ENCODE measurements at places on chromosomes 1 and 21.

DNA sequence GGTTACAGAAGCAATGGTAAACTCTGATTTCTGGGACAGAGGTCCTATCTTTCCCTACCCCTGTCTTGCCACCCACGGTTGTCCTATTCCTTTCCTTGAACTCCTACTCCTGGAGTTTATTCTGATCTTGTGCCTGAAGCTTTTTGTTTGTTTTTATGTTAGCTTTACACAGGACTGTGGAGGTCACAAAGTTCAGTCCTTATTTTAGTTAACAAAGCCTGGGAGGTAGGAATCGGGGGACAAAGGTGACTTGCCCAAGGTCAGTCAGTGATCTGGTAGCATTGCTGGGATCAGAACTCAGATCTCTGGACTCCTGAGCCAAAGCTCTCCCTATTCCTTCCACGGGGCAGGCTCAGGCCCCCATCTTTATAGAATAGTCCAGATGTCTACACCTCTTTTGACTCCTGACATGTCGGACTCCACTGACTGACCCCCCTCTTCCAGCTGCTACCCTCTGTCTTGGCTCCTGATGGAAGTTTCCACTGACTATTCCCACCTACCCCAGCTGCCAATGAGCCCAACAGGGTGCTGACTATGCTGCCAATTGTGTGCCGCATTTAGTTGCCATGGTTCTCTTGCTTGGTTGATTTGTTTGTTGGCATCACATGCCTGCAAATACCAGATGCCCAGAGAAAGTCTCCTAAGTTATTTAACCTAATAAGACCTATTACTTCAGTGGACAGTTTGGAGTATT, 9.9 kb downstream of the F5 start:
- DNase-seq: no peak

GRCh38 chr1:109894823-109895719, 15.6 kb upstream of the CSF1 start:
- no peak for DNase-seq

DNA sequence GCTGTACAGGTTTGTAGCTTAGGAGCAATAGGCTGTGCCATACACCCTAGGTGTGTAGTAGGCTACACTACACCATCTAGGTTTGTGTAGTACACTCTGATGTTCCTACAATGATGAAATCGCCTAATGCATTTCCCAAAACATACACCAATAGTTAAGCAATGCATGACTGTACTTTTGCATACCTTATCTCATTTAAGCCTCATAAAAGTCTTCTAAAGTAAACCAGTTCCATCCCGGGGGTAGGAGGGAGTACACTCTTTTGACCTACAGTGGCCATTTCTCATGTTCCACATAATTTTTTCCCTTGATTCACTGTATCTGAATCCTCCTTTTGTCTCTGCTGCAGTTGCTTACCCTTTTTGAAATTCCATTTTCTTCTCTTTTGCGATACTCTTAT, 12.2 kb downstream of the TRMT13 start:
- DNase-seq: no peak

GRCh38 chr1:94239796-94240195, 2.4 kb upstream of the ARHGAP29 start:
- no peak for DNase-seq

DNA sequence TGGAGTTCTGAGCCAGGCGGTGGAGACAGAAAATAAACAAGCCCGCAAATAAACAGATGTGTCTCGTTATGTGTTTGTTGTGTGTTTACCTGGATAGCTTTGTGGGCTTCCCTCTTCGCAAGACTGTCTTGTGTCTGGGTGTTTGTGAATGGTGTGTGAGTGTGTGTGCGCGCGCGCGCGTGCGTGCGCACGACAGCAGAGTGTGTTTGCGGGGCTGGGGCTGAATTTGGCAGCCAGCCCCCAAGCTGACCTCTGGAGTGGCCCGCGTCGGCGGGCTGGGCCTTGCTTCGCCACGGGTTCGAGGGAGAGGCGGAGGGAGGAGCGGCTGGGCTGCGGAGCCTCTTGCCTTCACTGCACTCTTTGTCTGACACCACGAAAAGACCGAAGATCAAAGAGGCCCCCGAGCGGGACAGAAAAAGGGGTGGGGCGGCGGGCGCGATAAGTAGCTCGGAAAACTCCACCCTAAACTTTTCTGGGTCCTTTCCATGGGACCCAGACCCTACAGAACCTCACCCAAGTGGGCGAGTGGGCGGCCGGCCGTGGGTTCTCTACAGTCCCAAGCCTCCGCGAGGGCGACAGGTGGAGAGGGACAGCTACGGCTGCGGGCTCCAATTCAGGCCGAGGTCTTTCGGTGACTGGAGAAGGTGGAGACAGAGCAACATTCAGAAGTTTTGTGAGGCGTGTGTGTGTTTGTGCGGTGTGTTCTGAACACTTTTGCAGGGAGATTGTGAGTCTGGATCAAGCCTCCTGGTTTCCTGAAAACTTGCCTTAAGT, 14.5 kb downstream of the PAX7 start:
- no peak for DNase-seq

DNA sequence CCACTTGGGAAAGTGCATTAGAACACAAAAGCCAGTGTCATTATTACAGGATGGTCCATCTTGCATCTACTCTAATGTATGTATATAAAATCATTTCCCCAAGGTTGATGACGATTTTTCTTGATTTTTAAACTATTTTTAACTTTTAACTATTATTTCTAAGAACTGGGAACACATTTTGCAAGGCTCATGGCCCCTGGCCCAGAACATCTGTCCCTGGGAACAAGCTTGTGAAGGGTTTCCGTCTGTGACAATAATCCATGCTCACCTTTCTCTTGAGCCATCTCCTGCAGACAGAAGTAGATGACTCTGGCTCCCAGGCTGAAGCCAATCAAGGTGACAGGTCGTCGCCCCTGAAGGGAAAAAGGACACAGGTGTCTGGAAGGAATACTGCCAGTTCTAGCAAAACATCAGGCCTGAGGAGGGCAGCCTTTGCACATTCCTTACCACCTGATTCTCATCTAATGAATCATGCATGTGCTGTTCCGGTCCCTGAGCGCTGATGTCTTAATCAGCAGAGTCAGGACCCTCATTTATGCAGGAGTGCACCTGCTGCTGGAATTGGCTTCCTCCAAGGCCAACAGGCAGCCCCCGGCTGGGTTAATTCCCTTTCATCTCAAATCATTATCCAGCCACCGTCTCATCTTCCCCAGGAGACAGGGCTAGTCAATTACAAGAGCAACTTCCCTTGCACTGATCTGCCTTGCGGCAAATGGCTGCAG, 62.5 kb downstream of the TMCO4 start:
- DNase-seq: no peak

DNA sequence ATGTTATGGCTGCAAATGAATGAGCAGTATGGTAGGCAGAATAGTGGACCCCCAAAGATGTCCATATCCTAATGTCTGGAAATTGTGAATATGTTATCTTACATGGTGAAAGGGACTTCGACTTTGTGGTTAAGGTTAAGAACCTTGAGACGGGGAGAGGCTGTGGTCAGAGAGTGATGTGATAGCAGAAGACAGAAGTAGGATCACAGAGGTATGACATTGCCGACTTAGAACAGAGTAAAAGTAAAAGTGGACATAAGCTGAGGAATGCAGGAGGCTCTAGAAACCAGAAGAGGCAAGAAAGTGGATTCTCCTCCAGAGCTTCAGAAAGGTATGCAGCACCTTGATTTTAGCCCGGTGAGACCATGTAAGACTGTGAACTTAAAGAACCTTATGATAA, 74.6 kb downstream of the CTH start:
- no peak for DNase-seq

- no peak for DNase-seq
Observed at GRCh38 chr21:45003331-45004058, 63.7 kb downstream of the SLX9 start.

DNA sequence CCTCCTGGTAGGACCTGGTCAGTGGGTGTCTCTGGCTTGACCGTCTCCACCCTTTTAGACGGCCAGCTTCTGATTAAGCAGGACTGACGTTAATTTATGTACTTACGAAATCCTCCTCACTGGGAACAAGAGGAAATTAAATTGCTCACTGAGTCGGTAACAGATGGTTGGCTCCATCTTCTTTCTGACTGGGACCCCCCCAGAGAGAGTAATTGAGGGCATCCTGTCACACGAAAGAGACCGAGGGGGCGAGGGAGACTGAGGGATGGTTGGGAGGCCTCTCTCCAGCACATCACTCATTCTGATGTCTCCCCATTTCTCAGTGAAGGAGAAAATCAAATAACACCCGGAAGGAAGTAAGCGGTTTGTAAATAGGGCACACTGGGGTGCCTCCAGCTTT, 104.8 kb downstream of the OMA1 start:
- DNase-seq: no peak

GRCh38 chr1:155847823-155848529, 9.0 kb downstream of the GON4L start:
- DNase-seq: no peak

GRCh38 chr1:30778154-30778978, 20.8 kb upstream of the LAPTM5 start:
- no peak for DNase-seq

DNA sequence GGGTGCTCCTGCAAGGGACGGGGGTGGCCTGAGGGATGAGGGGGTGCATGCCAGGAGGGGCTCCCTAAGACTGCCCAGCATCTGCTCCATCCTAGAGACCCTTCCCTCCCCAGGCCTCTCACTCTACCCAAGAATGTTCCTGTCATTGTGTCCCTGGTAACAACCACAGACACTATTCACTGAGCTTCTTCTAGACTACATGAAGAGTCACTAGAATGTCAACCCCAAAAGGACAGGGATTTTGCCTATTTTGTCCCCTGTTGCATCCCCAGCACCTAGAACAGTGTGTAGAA, 2.9 kb downstream of the TNFRSF25 start:
- no peak for DNase-seq

- no peak for DNase-seq
Observed at GRCh38 chr1:1004780-1005697, 5.1 kb upstream of the HES4 start.

GRCh38 chr1:22953740-22954141, 18.9 kb downstream of the LACTBL1 start:
- DNase-seq: no peak

- no peak for DNase-seq
Observed at GRCh38 chr1:246599315-246599714, 33.1 kb downstream of the CNST start.

- no peak for DNase-seq
Observed at GRCh38 chr1:48673332-48674105, 103.2 kb downstream of the BEND5 start.

DNA sequence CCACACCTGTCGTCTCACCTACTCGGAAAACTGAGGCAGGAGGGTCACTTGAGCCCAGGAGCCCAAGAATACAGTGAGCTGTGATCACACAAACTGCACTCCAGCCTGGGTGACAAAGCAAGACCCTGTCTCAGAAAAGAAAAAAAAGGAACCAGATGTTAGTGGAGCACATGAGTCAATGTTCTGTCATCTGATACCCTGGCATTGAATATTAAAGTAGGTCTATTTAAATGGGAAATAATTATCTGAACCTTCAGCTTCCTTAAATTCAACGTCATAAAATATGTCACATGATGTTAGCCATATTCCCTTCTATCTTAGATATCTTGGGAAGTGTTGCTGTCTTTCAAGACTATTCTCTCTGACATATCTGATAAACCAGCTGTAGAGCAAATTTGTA, 47.3 kb downstream of the NCAM2 start:
- no peak for DNase-seq

- no peak for DNase-seq
Observed at GRCh38 chr1:67748630-67749029, 63.6 kb downstream of the GADD45A start.

- no peak for DNase-seq
Observed at GRCh38 chr21:29691616-29692491, 247.9 kb downstream of the GRIK1 start.

GRCh38 chr1:193846411-193846810, 660.0 kb upstream of the B3GALT2 start:
- DNase-seq: no peak

GRCh38 chr1:115134850-115135480, 45.7 kb upstream of the TSPAN2 start:
- DNase-seq: no peak

GRCh38 chr1:111499026-111499785, 4.2 kb downstream of the ADORA3 start:
- no peak for DNase-seq

GRCh38 chr1:181383695-181384094, 99.6 kb upstream of the CACNA1E start:
- no peak for DNase-seq

- no peak for DNase-seq
Observed at GRCh38 chr1:168179438-168180147, 831 bp downstream of the TIPRL start.

GRCh38 chr1:73781251-73781650, 416.7 kb downstream of the LRRIQ3 start:
- DNase-seq: no peak

GRCh38 chr1:25904943-25905679, 1.1 kb downstream of the STMN1 start:
- peak; percentile 98 for DNase-seq

DNA sequence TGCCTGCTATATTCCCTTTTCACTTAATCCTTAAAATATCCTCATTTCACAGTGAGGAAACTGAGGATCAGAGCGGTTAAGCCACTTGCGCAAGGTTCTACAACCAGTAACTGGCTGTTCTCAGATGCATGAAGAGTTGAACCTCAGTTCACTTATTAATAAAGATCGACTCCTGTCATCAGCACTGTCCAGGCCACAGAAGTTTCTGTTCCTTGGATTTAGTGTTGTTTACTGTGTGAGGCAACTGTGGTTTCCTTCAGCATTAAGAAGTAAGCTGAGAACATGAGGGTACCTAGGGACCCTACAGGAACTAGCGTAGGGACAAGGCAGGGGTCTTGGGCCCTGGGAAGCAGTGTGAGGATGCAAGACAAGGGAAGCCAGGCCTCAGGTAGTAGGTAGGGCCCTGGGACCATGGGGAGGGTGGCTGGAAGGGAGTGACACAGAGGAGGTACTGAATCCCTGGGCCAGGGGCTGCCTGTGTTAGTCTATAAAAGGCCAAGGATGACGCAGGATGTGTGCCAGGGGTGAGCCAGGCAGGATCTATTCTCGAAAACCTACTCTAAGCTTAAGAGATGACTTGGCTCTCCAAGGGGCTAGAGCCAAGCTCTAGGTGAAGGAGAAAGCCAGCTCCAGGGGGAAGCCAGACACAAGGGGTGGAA, 181.2 kb upstream of the CSF3R start:
- DNase-seq: no peak

DNA sequence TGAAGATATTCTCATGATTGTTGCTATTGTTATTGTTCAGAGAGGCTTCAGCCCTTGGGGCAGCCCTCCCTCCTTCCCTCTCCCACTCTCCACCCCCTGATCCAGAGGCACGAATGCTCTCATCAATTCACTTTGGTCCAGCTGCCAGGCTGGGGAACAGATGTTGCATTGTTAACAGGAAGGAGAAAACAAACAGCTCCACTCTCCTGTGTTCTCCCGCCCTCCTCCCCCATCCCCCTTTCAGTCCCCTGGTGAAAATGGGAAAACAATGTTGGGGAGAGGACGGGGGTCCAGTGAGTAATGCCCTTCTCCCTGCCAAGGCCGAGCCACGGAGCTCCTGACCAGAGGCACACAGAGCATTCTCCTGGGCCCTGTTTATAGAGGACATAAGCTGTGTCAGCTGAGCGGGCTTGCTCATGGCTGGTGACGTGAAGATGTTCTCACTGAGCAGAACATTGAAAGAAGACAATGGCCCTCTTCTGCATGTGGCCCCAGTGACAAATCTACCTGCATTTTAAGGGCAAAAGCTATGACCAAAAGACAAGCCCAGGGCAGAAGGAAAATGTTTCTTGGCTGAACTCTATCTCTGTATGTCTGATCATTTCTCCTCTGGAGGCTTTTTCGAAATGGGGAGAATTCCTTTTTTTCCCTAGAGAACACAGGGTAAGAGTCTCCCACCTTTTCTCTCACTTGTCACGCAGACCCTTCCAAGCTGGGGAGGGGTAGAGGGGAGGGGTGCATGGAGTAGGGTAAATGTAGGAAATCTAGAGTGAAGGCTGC, 111.7 kb downstream of the GLUL start:
- no peak for DNase-seq

- DNase-seq: peak; percentile 53
Observed at GRCh38 chr1:110672001-110672752, 2.6 kb downstream of the KCNA3 start.
